K562 (cell line): ENCODE measurements at places on chromosomes 7 and 10. TPM values are rescaled to one million over a fixed set of nuclear protein-coding genes. Genes with fewer than 3 reads are reported as not detected.

Gene FGL2
- 0.11 TPM in 1 of 2 replicates, not detected in the other for total RNA-seq

DNA sequence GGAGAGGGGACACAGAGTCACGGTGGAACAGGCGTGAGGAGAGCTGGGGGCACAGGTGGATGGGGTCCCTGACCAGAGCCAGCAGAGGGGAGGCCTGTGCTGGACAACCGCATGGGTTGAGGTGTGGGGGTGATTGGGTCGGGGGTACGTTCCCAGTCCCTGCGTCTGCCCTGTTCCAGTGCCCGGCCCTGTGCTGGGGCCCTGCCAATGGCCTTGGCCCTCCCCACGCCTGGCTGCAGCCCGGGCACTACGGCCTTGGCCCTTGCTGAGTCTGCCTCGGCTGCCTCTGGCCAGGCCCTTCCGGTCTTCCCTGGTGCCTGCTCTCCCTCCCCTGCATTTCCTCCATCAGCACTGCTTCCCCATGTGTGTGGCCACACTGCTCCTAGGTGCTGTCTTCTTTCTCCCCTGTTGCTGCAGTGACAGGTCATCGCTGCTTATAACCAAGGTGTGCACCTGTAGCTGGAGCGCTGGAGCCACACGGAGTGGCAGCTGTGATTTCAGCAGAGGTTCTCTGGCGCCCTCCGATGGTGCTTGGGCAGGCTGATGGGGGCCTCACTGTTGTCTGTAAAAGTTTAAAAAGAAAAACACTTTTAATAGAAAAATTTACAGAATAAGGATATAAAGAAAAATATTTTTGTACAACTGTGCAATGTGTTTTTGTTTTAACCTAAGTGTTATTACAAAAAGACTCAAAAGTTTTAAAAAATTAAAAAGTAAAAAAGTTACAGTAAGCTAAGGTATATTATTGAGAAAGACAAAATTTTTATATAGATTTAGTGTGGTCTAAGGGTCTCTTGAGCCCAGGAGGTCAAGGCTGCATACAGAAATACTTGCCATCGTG lies 45.2 kb upstream of the BHLHA15 start:
- peak; percentile 33 for DNase-seq

Gene RBP4
- 0.91 and 2.0 TPM in 2 replicates for total RNA-seq

Gene INHBA
- 0.02 TPM in 2 replicates for total RNA-seq

Gene PRSS1
- total RNA-seq, result 6.6 and 8.8 TPM in 2 replicates

Gene MALRD1
- not detected in 2 replicates for total RNA-seq

- DNase-seq, result no peak
Measured at GRCh38 chr10:50512743-50513416, 110.9 kb downstream of the SGMS1 start.

Gene SFMBT2
- total RNA-seq, result 12.1 and 13.6 TPM in 2 replicates

DNA sequence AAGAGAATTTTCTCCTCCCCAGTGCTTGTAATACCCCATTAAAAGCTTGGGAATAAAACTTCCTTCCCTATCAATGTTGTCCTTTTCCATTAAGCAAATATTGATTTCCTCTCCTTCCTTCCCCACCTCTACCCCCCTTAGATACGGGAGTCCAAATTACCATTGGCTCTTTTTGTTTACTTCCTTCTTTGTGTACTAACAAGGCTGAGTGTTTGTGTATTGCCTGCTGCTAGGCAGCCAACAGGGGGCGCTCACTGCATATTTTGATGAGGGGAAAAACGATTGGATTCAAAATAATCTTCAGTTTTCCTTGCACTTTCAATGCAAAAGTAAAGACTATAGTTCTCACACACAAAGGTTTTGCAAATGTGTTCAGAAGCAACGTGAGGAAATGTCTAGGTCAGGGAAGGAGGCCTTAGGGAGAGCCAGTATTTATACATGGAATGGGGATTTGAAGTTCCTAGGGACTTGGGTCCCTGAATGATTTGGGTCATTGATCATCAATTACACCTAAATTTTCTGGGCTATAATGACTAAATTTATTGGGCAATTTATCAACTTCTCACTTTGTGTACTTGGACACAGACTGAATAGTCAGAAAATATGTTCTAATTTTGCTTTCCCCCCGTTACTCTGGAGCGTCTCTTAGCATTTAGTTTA lies 23.6 kb upstream of the VPS41 start:
- DNase-seq, result peak; percentile 74

GRCh38 chr7:89661876-89662275 lies 492.4 kb upstream of the STEAP1 start:
- no peak for DNase-seq

- peak; percentile 36 for DNase-seq
Measured at GRCh38 chr7:90262438-90262837, 17.5 kb downstream of the CFAP69 start.

DNA sequence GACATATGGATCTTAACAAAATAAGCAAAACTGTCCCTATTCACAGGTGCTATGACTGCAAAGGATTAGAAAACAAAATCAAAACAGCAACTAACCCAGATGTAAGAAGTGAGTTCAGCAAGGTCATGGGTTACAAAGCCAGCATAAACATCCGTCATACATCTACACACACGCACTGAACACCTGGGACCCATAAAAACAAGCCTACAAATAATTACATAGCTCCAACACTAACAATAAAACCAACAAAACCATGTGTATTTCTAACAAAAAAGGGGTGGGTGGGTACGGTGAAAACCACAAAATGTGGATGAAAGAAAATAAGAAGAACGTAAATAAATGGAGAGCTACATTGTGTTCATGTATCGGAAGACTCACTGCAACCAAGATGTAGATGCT lies 256.8 kb downstream of the ELFN1 start:
- no peak for DNase-seq
